Pulmonary artery endothelial cell (primary cell): ENCODE measurements at places on chromosomes 1 and 21. TPM values are rescaled to one million over a fixed set of nuclear protein-coding genes. Genes with fewer than 3 reads are reported as not detected.

AZIN2 gene
- 0.74 and 0.99 TPM in 2 replicates for total RNA-seq

AMY1A gene
- not detected in 2 replicates for total RNA-seq

A3GALT2 gene
- total RNA-seq, result not detected in 2 replicates

UQCRHL gene
- 2.4 and 4.7 TPM in 2 replicates for total RNA-seq

HIVEP3 gene
- total RNA-seq, result 1.1 TPM in 2 replicates

C1QTNF12 gene
- 0.33 TPM in 1 of 2 replicates, not detected in the other for total RNA-seq

RRAGC gene
- total RNA-seq, result 17.1 and 20.2 TPM in 2 replicates

SCMH1 gene
- 12.5 and 14.5 TPM in 2 replicates for total RNA-seq

CFAP74 gene
- not detected in 2 replicates for total RNA-seq

YOD1 gene
- total RNA-seq, result 7.3 and 10.4 TPM in 2 replicates

CBR3 gene
- 16.8 and 20.2 TPM in 2 replicates for total RNA-seq

HFM1 gene
- total RNA-seq, result 0.07 TPM in 2 replicates

SPAG17 gene
- not detected in 2 replicates for total RNA-seq

C8B gene
- not detected in 2 replicates for total RNA-seq

CTH gene
- 1.5 and 1.7 TPM in 2 replicates for total RNA-seq

WNT9A gene
- 4.1 and 4.9 TPM in 2 replicates for total RNA-seq

CELA2A gene
- not detected in 2 replicates for total RNA-seq
